IPS DF 6.9 (cell line): ENCODE measurements at places on chromosomes 3 and 15.

DNA sequence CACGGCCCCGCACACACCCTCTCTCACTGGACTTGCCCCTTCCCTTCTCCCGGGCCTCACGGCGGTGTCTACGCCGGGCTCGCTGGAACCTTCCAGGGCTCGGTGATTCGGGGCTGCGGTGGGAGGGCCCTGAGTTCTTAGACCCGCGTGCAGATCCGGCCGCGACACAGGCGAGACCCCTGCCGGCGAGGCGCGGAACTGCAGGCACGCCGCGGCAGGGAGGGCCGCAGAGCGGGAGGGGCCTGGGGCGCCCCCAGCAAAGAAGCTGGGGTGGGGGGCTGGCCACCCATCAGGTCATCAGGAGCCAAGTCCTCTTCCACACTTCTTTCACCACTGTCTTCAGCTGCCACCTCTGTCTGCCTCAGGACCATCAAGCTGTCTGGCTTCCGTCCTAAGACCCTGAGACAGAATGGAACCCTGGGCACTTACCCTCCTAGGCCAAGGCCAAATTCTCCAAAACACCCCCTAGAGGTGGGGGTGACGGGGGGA is 164.5 kb downstream of the XXYLT1 start:
- peak; percentile 43 for DNase-seq

GRCh38 chr3:146052791-146053310 is 108.1 kb downstream of the PLOD2 start:
- DNase-seq, result no peak

DNA sequence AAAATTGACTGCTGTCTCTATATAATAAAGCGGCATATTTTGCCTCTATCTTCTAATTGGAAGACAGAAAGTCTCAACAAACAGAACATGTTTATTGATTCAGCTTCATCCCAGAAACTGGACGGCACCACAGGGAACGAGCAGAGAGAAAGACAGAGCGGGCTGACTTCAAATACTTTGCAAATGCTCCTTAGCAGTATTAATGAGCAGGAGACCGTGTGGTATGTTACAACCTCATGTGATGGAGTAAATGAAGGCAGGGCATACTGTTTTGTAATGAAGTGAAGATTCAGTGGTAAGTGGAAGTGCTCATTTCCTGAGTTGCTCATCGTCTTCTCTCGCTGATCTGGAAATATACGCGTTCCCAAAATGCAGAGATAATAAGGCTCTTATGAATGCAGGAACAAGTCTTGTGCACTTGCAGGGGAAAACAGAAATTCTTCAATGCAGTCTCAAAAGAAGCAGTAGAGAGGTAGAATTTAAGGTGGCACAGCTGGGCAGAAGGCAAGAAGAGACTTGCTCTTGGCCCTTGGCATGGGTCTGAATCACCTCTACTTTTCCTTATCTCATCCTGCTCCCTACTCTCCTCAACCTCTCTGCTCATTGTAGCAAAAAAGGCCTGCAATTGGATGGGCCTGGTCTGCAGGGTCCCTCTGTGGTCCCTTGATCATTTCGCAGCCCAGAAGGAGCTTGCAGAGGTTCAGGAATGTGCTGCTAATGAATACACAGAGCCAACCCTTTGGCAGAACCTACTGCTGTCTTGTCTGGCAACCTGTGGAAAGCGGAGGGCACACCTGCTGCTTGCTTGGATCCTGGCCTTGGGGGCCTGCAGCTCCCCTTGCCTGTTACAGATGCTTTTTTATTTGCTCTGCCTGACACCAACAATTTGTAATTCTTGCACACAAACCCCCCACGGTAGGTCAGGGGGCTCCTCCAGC is 604.9 kb upstream of the CFAP20DC start:
- DNase-seq, result no peak

- DNase-seq, result no peak
Measured at GRCh38 chr15:46709460-46710083, 1007.7 kb upstream of the SEMA6D start.

- DNase-seq, result no peak
Measured at GRCh38 chr3:17717411-17717810, 25.0 kb downstream of the TBC1D5 start.

DNA sequence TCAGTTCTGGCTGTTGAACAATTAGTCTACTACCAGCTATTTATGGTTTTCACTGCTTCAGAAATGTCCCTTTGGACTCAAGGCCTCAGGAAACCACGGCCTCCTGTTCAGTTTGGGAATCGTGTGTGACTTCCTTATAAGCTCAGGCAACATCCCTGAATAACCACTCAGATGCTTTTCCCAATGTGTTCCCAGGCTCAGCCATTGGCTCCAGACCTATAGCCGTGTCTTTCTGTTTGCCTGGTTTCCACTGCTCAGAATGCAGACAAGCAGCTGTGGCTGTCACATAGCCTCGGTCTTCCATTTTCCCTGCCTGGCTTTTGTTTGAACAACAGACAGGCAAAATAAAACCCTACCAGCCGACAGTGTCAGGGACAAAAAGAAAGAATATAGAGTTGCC is 63.2 kb upstream of the ATP2B2 start:
- DNase-seq, result no peak

GRCh38 chr15:36831125-36831903 is 251.9 kb downstream of the CDIN1 start:
- DNase-seq, result no peak

DNA sequence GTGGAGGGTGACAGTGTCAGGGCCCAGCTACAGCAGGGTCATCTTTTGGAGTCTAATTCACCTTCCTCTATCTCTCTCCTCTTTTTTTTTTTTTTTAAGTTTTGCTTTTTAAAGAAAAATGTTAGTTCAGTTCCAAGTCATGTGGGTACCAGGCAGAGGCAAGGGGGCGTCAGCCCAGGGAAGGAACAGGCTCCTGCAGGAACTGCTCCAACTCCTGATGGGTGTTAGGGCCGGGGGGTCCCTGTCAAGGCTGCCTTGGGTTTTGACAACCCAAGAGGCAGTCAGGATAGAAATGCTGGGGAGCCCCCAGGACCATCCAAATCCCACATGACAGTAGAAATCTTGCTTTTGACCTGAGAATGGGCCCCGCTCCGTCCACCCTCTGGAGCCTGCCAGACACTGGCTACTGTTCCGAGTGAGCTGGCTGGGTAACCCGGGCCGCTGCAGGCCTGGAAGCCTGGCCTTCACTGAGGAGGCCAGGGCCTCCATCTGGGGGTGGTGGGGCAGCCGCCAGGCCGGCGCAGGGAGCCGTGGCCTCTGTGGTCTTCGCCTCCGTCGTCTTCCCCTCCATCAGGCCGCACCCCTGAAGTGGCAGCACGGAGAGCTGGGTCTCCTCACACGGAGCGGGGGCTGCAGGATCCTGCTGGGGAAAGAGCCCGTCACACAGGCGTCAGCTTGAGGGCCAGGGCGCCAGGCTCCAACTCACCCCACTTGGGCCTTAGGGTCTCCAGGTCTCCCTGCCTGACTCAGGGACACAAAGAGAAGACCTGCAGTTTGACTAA is 24.2 kb downstream of the RNU5B-1 start:
- DNase-seq, result no peak

DNA sequence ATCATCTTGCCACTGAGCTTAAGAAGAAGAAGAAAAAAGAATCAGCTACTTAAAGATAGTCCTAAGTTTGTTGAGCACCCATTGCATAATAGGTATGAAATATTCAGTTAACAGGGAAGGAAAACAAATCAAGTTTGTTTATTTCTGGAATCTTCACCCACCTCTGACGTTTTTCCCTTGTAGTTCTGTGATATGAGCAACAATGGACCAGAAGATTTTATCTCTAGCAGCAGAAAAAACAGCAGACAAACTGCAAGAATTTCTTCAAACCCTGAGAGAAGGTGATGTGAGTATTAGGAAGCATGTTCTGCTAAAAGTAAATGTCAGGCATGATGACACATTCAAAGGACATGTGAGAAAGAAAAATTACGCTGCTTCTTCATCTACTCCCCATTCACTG is 3.7 kb downstream of the FANCI start:
- no peak for DNase-seq

DNA sequence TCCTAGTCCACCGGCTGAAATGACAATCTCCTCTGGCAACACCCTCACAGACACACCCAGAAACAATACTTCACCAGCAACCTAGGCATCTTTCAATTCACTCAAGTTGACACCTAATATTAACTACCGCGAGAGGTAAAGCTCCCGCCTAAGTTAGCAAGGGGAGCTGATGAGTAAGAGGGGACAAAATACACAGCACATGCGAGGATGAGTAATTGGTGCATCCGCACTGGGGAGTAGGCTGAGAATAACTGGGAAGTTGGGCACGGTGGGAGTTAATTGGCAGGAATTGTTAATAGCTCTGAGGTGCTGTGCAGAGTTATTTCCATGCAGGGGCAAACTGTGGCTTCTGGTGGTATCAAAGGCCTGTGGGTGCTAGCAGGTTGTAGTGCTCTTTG is 14.5 kb upstream of the PLD1 start:
- no peak for DNase-seq

- DNase-seq, result no peak
Measured at GRCh38 chr15:65996901-65997300, 127.6 kb downstream of the RAB11A start.

DNA sequence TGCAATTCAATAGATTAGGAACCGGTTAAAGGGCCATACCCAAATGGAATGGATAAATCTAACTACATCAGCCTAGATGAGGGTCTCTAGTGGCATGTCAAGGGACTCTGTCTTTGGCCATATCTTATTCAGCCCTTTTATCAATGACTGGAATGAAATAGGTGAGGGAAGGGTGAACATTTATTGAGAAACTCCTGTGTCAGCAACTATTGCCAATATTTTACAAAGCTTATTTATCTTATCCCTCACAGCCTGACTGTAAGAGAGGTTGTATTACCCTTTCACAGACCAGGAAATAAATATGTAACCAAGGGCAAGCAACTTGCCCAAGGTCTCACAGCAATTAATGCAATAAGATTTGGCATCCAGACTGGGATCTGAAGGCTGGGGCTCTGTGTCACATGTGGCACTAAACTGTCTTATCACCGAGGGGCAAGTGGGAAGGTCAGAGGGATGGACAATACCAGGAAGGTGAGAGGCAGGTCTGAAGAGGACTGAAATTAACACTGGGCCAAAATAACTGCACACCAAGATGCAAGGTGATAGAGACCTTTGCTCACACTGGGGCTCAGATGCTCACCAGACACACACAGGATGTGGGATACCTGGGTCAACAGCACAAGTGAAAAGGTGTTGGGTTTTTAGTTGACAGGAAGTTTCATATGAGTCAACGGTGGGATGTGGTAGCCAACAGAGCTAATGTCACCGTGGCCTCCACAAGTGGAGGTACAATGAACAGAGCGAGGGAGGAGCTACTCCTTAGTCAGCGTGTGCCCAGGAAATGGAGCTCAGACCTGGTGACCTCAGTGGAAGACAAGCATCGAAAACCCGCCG is 261.3 kb downstream of the RPLP1 start:
- DNase-seq, result no peak

- DNase-seq, result no peak
Measured at GRCh38 chr3:139521144-139521543, 18.4 kb downstream of the RBP1 start.

- no peak for DNase-seq
Measured at GRCh38 chr3:194304186-194304917, 46.8 kb downstream of the CPN2 start.

DNA sequence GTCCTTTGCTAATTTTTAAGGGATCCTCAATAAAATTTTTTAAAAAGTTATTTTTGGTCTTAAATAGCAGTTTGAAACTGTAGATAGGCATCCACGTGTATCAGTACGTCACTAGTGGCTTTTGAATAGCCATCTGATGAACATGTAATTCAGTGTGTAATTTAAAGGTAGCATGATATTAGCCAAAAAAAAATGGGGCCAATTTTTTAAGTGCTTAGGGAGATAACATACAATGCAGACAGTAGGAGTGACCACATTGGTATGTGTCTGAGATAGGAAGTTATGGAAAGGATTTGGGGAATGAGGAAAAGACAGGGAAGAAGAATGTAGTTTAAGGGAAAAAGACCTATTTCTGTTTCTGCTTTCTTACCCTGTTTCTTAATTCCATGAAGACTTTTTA is 2.5 kb downstream of the AP4E1 start:
- DNase-seq, result no peak

- DNase-seq, result no peak
Measured at GRCh38 chr15:40845036-40845435, 1.2 kb downstream of the SPINT1 start.

GRCh38 chr3:98772022-98772421 is 8.9 kb downstream of the ST3GAL6 start:
- no peak for DNase-seq

DNA sequence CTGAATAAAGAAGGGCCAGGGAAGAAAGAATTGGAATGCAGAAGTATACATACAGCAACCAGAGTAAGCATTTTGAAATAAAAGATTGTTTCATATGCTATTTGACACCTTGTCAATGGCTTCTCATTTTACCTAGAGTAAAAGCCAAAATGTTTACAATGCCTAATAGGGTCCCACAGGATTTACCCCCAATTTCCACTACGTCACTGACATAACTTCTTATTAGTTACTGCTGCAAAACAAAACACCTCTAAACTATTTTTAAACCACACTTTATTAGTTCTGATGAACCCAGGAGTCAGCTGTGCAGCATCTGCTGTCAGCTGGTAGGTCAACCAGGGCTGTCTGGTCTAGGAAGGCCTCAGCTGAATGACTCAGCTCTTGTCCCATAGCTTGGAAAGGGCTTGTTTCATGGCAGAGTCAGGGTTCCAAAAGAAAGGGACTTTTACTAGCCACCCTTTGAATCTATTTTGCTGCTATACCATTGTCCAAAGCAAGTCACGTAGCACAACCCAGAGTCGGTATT is 945.1 kb downstream of the EPHA3 start:
- no peak for DNase-seq

GRCh38 chr15:34314491-34315490 is 22.8 kb downstream of the SLC12A6 start:
- no peak for DNase-seq

GRCh38 chr3:101779822-101780381 is 891 bp downstream of the NXPE3 start:
- DNase-seq, result no peak

DNA sequence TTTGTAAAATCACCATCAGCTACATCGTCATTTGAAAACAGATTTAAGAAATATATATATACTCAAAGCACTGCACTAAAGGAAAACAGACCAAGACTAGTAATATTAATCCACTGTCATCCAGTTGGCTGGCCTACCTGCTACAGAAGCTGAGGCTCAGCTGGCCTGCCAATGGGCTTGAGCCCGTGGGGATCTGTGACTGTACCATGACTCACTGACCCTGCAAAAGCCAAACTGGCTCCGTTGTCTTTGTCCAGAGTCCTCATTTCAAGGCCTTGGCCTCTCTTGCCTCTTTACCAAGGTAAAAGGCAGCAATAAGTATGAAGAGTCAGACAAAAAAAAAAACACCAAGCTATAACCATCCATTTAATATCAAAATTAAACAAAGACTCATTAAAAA is 463.5 kb upstream of the RASGRP1 start:
- DNase-seq, result no peak
